ENCODE measurements at places on chromosomes 3 and 15. TPM values are rescaled to one million over a fixed set of nuclear protein-coding genes. Genes with fewer than 3 reads are reported as not detected.

DNA sequence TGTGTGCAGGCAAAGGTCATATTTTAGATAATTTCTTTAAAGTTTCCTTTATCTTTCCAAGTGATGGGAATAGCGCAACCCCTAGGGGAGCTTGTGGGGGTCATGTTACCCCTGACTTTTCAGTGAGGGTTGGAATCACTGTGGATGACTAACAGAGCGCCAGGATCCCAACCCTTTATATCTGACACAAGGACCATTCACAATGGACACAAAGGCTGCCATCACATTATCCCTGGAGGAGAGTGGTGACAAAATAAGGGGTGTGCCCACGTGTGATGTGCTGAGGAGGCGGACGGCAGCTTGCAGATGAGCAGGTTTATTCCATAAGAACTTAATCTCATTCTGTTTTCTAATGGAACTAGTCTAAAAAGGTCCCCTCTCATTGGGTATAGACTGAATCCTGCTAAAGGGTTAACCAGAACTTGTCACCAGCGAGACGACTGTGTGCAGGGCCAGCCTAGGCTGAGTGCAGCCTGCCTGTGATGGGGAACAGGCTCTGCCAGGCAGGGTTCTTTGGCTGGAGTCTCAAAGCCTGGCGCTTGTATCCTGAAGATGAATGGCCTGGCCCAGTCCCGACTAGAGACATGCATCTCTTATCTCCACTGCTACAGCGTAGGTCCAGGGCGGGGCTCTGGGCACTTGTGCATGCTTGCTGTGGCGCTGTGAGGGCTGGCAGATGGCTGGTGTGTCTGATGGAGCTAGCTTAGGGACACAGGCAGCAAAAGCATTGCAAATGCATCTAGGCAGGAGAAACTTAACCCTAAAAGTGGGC, 50.2 kb downstream of the CHDH start:
- H3K4me3 ChIP-seq, result no peak overlapping the region
- H3K27me3 ChIP-seq, result no peaks in the 10 kb centered on the region
- no peaks in the 10 kb centered on the region for H3K4me1 ChIP-seq
- H3K36me3 ChIP-seq, result no peaks in the 10 kb centered on the region
- H3K27ac ChIP-seq, result no peak overlapping the region
- DNase-seq, result no peak

- no peaks in the 10 kb centered on the region for H3K4me1 ChIP-seq
- no peak for DNase-seq
- no peak overlapping the region for H3K4me3 ChIP-seq
- no peaks in the 10 kb centered on the region for H3K36me3 ChIP-seq
- H3K27ac ChIP-seq, result no peak overlapping the region
- no peaks in the 10 kb centered on the region for H3K27me3 ChIP-seq
Measured at GRCh38 chr3:14093831-14094230, 30.8 kb downstream of the CHCHD4 start.

- H3K27me3 ChIP-seq, result no peaks in the 10 kb centered on the region
- no peaks in the 10 kb centered on the region for H3K4me1 ChIP-seq
- DNase-seq, result no peak
- no peak overlapping the region for H3K4me3 ChIP-seq
Measured at GRCh38 chr3:117809186-117810081, 1099.9 kb downstream of the TUSC7 start.

DNA sequence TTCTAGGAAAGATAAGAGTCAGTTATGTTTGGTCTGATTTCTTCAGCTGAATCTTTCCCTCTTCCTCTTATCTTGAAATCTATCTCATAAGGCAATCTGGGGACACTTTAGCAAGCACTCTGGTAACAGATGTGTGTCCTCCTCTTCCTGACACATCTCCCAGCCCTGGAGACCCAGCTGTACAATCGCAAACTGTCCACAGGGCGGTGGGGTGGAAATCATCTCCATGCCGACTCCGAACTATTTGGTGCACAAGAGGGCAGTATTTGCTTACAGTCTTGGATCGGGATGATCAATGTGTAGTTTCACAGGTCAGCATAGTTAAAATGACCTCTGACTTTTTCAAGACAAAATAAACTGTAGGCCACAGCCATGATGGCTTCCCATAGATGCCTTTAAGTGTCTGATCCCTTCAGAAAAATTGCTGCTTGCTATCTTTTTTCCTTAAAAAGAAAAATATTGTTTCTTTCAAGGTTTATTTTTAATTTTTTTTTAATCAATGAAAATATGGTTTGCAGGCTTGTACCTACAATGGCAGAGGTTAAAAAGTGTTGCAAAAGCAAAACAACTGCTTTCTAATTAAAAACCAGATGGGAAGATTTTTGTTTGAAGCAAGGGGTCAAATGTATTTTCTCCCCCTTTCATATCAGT, 17.7 kb downstream of the EEFSEC start:
- no peaks in the 10 kb centered on the region for H3K36me3 ChIP-seq
- H3K27me3 ChIP-seq, result no peaks in the 10 kb centered on the region
- no peak overlapping the region for H3K4me3 ChIP-seq
- DNase-seq, result no peak
- no peaks in the 10 kb centered on the region for H3K4me1 ChIP-seq

DNA sequence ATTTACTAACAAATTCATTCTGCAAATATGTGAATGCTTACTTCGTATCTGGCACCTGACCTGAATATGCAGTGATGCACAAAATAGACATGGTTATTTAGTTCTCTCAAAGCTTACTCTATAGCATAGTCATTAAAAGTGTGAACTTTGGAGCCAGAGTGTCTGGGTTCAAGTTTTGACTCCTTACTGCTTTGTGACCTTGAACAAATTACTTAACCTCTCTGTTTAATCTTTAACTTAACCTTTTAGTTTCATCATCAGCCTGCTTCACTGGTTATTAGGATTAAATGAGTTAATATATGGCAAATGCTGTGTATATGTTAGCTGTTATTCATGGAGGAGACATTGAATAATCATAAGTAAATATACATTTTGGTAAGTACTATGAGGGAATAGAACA, 12.1 kb upstream of the MGA start:
- H3K27me3 ChIP-seq, result no peaks in the 10 kb centered on the region
- no peaks in the 10 kb centered on the region for H3K36me3 ChIP-seq
- no peak overlapping the region for H3K4me3 ChIP-seq
- H3K4me1 ChIP-seq, result no peaks in the 10 kb centered on the region
- DNase-seq, result no peak

GRCh38 chr3:24224666-24225384, 269.8 kb downstream of the THRB start:
- peaks cover 7% of the 10 kb centered on the region for H3K4me1 ChIP-seq
- peak overlapping the region; percentile 61 for H3K27ac ChIP-seq
- no peaks in the 10 kb centered on the region for H3K27me3 ChIP-seq

GRCh38 chr3:64187065-64187959, 38.0 kb downstream of the PRICKLE2 start:
- peak; percentile 35 for DNase-seq
- H3K27ac ChIP-seq, result peak overlapping the region; percentile 76
- peaks cover 10% of the 10 kb centered on the region for H3K4me1 ChIP-seq
- no peaks in the 10 kb centered on the region for H3K36me3 ChIP-seq

DNA sequence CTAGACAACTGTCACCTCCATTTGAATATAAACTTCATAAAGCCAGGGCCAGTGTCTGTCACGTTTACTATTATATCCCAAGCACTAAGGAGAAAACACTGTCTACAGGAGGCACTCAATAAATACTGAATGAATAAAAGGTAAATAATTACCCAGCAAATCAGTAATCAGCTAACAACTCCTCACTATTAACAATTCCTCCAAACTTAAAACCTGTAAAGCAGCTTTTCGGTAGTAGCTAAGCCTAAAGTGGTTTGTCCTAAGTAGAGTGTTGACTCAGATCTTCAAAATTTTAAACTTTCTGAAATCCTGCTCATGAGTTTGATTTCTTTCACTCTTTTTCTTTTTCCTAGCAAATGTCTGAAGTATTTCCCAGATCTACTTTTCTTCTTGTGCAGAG, 39.9 kb downstream of the C3orf80 start:
- H3K27me3 ChIP-seq, result no peaks in the 10 kb centered on the region
- no peak overlapping the region for H3K27ac ChIP-seq
- no peaks in the 10 kb centered on the region for H3K4me1 ChIP-seq
- peaks cover 16% of the 10 kb centered on the region for H3K36me3 ChIP-seq
- no peak for DNase-seq

Gene CSTA
- not detected for total RNA-seq

Gene EPB42
- total RNA-seq, result not detected

Gene CCR3
- total RNA-seq, result not detected

Gene C3orf22
- total RNA-seq, result not detected

Gene RPL29
- total RNA-seq, result 1,224 TPM
